Dorsolateral prefrontal cortex (tissue), 122 donors: ENCODE measurements at places on chromosomes 2 and 18. TPM values are rescaled to one million over a fixed set of nuclear protein-coding genes. Genes with fewer than 3 reads are reported as not detected.

FBXO41 gene
- 124 TPM for total RNA-seq

COPS7B gene
- 48.1 TPM for total RNA-seq

GAL3ST2 gene
- 0.50 TPM for total RNA-seq

DTNA gene
- total RNA-seq, result 534 TPM

GKN1 gene
- total RNA-seq, result not detected
